NCI-H1105 (cell line): ENCODE measurements at places on chromosomes 13 and 19.

DNA sequence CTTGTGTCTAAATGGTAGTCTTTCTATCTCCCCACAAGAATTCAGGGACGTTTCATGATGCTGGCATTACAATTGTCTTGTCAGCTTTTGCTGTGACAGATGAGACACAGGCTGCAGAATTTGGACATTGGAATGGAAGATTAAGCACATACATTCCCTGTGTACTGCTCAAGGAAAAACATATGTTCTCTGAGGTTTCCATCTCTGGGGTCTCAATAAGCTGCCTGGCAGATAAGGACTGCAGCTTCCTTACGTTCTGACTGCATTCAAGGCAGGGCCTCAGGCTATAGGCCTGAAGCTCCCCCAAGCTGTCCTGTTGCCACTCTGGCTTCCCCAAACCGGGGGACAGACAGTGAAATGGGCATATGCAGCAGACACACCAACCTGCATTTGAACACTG is 91.3 kb upstream of the KL start:
- no peak for DNase-seq

DNA sequence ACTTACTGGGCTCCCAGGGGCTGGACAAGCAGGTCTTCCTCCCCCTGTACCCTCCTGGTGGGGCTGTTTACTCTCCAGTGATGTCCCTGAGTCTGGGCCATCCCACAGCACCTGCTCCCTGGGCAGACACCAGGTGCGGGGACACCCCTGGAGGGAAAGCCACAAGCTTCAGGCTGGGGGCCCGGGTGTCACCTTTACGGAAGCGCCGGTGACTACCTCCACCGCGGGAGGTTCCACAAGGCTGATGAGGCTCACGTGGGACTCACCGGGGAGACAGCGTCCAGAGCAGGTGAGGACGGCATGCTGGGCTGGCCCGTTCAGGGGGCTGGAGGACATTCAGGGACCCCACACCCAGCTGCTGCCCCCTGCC is 24.9 kb downstream of the NFILZ start:
- no peak for DNase-seq

DNA sequence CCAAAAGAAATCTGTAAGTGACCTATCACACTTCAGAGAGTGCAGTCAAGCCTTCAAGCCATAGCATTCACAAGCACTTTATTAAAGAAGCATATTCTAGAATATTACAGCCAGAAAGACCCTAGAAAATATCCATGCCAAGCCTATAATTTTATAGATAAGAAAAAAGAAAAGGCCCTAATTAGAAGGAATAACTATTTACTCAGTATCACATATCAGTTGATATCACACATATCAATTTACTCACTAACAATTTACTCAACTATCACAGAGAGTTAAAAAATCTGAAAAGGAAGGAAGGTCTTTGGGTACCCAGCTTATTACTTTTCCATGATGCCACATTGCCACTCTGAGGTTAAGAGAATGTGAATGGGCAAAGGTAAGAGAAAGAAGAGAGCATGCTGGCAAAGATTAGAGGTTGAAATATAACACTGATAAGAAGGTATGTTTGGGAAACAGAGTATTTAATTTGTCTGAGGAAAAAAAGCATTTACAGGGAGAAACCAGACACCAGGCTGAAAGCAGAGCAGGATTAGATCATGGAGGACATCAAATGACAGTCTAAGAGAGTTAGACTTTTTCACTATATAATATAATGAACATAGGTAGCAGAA is 186.2 kb downstream of the VWA8 start:
- no peak for DNase-seq

DNA sequence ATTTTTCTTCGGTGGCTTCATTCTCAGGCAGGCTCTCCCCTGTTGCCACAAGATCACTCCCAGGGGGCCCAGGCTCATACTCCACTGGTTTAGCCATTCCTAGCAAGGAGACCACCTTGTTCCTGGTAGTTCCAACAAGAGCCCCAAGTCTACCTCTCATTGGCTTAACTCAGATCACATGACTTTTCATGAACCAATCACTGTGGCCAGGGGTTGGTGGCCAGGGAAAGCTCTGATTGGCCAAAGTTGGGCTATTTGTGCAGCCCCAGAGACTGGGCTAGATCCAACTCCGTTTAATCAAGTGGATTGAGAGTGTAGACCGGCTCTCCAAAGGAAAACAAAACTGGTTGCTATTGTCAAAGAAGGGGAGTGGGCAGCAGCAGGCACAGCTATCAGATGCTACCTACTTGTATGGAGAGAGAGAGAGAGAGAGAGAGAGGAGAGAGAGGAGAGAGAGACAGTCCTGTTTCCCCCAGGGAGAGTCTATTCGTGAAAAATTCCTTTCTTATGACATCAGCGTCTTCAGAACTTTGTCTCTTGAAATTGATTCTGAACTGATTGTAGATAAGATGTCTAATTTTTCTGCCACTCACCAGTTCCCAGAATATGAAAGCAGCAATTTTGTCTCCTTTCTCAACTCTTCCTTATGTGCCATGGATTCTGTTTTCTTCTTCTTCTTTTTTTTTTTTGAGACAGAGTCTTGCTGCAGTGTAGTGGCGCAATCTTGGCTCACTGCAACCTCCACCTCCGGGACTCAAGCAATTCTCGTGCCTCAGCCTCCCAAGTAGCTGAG is 5.9 kb downstream of the CEACAM19 start:
- no peak for DNase-seq

DNA sequence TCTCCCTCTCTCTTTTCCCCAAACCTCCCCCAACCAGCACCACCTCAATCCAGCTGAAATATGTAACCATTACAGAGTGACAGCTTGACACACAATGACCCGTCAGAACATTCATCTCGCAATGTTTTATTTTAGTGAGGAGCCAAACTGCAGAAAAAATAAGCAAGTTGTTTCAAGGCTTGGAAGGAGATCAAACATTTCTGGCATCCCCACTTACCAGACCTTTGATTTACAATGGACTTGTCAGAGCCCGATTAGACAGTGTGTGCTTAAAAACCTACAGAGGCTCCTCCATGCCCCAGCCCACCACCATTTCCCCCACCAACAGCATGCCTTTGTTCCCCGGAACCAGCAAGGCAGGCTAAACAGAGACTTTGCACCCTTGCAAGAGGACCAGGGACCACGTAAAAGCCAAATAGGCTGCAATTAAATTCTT is 382.8 kb upstream of the ZNF507 start:
- no peak for DNase-seq

DNA sequence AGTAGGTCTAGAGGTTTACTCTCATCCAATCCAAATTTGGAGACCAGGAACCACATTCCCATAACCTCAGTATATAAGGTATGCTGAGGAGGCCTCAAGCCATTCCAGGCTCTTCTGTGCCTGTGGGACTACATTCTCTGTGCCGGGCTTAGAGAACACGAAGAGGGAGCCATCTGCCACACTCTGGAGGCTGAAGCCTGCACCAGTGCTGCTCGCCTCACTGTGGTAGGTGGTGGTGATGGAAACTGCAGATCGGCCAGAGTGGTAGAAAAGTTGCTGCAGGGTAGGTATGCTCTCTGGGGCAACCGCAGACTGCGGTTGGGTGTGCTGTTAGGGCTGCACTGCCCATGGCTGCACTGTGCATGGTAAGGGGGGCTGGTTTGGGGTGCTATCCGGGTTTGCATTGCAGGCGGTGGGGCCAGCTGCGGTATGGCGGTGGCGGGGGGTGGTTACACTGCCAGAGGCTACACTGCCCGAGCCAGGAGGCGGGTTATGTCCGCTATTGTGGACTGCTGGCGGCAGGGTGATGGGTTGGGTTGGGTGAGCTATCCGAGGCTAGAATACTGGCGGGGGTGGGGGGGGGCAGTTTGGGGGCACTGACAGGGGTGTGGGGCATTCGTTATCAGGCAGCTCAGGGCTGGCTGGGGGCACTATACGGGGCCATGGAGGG is 145.0 kb downstream of the TNFRSF19 start:
- no peak for DNase-seq
